ENCODE measurements at places on chromosomes 1 and 21. TPM values are rescaled to one million over a fixed set of nuclear protein-coding genes. Genes with fewer than 3 reads are reported as not detected.

IL22RA1 gene
- not detected for total RNA-seq

RNASEL gene
- total RNA-seq = 5.1 TPM

RXRG gene
- total RNA-seq = 0.52 TPM

DNA sequence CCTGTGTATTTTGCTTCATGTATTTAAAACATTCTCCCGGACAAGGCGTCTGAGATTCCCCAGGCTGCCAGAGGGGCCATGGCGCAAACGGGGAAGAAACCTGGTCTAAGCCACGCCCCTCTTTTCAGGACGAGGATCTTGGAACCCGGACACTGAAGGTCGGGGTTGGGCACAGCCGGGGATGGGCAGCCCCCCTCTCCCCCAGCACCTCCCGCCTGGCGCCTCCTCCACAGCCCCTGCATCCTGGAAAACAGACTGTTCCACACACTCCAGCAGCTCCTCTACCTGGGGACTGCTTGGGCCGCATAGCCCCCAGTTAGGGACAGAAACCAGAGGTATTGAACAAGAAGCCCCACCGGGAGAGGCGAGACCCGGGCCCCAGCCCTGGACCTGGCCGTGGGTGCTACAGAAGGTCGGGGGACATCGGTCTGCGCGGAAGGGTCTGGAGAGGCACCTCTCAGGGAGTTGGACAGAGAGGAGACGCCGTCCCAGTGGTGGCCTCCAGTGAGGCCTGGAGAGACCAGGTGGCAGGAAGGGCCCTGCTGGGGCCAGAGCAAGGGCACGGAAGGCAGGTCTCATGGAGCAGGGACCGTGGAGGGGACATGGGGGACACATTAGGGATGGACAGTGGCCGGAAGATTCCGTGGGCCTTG lies 5.4 kb downstream of the TP73 start:
- peak; percentile 71 for DNase-seq

DNA sequence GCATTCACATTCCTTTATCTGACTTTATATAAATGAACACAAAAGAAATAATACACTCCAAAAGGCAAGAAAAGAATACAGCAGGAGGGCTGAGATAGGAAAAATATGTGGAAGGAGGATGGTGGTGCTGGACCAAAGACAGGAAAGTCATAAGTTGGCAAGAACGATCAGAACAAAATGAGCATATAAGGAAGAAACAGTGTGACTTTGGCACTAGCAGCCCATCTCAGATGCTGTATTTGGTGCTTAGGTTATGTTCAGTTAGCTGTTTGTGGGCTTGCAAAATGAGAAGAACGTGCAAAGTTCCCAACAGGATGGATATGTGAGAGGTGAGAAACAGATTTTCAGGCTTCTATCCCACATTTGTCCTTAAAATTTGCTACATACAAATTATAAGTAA lies 719.8 kb upstream of the ADGRL4 start:
- DNase-seq = no peak

GRCh38 chr1:39926343-39926793 lies 24.7 kb upstream of the MYCL start:
- no peak for DNase-seq

DNA sequence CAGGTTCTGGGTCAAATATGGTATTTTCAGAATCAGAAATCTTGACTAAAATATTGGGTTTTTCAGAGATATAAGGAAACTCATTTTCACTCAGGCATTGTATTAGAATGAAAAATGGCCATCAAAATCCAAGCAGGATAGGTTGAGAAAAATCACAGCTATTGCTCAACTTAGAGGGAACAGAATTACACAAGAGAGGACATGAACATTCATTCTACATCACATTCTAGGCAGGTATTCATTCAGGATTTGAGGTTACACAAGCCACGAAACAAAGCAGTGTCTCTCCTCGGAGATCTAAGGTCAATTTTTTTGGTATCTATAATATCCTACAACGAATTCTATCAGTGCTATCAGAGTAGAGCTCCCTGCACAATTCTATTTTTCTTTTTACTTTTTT lies 163.6 kb upstream of the HP1BP3 start:
- no peak for DNase-seq

- no peak for DNase-seq
Measured at GRCh38 chr21:41091616-41092015, 76.3 kb upstream of the BACE2 start.

GRCh38 chr21:46557919-46558392 lies 46.9 kb downstream of the S100B start:
- no peak for DNase-seq

SNX27 gene
- total RNA-seq = 41.9 TPM

S100A6 gene
- 1,536 TPM for total RNA-seq

- DNase-seq = peak; percentile 81
Measured at GRCh38 chr1:3030663-3031381, 9.6 kb downstream of the ACTRT2 start.

DNA sequence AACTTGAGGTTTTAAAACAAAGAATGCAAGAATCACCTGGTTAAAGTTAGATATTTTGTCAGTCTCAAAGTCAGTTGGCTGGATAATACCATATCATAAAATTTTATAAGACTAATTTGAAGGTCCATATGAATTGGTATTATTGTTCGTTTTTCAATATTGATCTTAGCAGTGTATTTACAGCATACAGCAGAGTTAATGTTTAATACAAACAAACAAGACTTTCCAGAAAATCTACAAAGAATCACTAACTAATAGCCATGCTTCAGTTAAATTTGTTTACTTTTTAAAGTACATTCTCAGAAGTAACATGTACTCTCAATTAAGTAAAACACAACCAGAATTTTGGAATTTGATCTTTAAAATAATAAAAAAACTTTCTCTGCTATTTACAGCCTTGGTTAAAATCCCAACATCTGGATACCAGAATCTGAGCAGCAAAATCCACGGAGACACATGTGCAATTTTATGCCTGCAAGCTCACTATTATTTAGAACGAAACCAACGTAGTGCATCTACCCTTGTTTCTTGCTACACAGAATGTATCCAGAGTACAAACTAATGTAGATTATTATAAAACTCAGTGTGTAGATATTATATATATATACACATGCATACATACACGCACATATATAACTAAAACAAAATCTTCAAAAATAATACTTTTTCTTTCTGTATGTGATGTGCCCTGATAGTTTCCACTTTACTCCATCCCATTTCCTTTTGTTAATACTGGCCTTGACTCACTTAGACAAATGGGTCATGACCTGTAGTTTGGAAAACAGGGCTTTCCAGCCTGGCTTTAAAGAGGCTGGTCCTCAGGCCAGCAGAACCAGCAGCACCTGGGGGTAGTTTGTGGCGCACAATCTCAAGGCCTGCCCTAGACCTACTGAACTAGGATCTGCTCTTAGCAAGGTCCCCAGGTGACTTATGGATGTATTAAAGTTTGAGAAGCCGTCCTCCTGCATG lies 63.6 kb upstream of the ERG start:
- DNase-seq = no peak

PDZK1 gene
- not detected for total RNA-seq

GRCh38 chr1:71655604-71656003 lies 574.8 kb upstream of the ZRANB2 start:
- no peak for DNase-seq

DNA sequence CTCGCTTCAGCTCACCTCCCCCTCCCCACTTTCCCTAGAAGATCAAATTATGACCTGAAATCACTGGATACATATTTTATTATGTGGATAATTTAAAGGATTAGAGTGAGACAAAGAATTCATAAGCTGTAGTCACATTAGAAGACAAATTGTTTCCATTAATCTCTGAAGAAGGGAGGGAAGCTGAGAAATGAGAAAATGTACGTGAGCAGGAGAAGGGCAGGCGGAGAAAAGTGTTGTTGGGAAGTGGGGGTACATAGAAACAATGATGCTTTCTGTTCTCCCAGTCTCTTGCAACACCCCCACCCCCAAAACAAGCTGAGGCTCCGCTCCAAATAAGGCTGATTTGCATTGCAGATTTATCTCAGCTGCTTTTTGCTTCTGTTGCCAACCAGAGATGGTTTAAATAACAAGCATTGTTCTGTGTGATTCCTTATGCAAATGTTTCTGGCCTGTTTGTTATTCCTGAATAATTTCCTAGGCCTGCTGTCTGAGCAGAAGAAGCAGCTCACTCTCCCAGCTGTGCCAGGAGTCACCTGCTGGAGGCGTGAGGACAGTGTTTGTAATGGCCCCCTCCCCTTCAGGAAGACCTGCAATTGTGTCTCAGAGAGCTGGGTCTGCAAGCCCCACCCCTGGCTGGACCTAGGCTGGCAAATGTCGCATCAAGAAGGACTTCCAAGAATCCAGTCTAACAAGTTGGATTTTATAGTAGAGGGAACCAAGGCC lies 121.8 kb upstream of the TNR start:
- DNase-seq = no peak

PCBP3 gene
- 7.4 TPM for total RNA-seq

DNA sequence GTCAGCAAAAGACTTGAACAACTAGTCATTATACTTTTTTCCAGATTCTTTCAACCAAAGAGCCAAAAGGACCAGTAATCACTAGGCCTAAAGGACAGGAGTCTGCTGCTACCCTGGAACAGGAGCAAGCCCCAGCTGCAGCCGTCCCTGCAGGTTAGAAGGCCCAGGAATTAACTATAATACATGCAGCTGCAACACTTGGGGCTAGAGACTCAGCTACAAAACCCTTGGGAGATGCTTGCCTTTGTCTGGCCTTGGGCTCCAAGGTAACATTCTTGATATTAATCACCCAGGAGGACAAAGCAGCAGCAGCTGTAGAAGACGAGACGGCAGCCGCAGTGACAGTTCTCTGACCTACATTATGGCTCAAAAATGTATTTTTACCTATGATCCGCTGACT lies 841.2 kb upstream of the ADGRL4 start:
- no peak for DNase-seq

Measured in posterior vena cava (tissue), 2 donors.